ENCODE measurements at places on chromosomes 6 and 20.
A peak's percentile ranks its signal among the peaks of the same experiment; 100 is the strongest.

DNA sequence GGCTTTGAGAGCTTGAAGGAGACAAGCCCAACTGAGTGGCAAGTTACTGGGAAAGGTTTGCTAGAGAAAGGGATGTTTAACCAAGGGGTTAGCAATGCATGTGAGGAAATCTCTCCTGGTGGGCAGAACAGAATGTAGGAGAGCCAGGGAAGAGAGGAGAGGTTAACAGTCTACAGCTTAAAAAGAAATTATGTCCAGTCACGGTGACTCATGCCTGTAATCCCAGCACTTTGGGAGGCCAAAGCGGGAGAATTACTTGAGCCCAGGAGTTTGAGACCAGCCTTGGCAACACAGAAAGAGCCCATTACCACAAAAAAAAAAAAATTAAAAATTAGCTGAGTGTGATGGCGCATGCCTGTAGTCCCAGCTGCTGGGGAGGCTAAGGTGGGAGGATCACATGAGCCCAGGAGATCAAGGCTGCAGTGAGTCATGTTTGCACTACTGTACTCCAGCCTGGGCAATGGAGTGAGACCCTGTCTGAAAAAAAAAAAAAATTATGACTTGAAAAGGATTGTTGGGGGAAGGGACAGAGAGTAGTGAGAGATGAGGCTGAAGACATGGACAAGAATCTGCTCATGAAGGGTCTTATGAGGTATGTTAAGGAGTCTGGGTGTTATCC lies 264.9 kb downstream of the TBC1D7 start:
- DNase-seq, result no peak

- no peak for DNase-seq
Observed at GRCh38 chr20:4052554-4052953, 37.2 kb upstream of the RNF24 start.

- DNase-seq, result no peak
Observed at GRCh38 chr6:142879076-142879475, 65.9 kb downstream of the HIVEP2 start.

- no peak for DNase-seq
Observed at GRCh38 chr6:68728159-68728979, 93.3 kb downstream of the ADGRB3 start.

GRCh38 chr6:40164345-40164755 lies 230.1 kb upstream of the MOCS1 start:
- DNase-seq, result peak; percentile 2

- DNase-seq, result no peak
Observed at GRCh38 chr6:105932440-105932839, 153.7 kb upstream of the PRDM1 start.

GRCh38 chr6:119942078-119942752 lies 592.7 kb upstream of the MAN1A1 start:
- no peak for DNase-seq

DNA sequence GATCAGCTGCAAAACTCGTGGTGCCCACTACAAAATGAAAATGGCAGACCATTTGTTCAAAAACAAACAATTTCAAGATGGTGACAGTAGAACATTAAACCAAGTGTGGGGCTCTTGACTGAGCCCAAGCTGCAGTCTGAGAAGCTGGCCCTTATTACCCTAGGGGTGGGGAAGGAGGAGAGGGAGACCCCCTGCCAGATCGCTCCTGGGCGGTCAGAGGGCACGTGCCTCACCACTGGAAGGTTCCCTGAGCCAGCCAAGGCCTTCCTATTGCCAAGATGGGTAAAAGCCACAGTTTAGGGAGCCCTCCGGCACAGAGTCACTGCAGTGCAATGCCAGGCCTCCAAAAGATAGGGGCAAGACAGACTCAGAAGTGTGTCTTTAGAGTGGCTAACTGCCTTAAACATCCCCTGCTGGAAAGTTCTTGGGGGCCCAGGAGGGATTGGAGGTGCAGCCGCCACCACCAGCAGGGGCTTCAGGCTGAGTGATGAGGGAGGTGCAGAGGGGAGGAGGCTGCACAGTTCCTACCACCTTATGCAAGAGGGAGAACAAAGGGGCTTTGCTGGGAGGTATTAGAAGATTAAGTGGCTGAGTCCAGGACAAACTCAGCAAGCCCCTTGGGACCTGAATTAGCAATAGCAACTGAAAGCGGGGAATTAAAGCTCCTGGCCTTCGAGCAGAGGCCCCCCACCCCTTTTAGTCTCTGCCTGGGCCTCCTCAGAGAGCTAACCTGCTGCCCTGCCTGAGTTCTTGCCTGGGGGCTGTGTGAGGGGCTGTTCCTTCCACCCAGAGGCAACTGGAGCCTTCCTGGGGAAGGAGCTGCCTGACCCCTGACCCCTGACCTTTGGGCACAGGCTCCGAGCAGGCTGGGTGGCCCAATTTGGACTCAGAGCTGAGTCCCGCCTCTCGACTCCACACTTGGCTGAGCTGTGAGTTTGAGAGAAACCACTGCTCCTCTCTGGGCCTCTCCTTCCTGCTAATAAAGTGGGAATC lies 88.4 kb downstream of the VEGFA start:
- peak; percentile 62 for DNase-seq

DNA sequence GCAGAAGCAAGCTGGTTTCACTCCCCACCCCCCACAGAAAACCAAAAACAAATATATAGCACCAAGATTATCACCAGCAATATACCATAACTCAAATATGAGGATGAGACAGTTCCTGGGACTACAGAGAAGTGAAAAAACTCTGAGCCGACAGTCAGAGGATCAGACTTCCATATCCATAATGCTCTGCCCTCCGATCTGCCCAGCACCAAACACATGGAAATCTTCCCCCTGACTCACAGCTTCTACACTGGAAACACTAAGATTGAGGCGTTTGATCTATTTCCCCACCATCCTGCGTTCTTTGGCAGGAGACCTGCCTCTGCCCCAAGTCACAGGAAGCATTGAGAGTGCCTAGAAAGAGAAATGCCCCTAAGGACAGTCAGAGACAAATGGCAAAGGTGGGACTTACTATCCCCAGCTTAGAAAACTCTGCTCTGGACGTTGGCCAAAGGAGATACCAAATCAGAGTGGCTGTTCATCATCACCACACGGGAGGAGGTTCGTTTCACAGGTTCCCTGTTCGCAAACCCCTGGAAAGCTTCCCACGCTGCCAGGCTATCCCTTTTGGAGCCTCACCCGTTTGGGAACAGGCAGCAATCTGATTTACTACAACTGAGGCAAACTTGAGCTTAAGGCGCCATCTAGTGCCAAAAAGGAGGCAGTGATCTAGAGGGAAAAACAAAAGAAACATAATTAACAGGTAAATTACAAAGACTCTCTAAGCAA lies 48.7 kb upstream of the SRSF6 start:
- DNase-seq, result peak; percentile 57

DNA sequence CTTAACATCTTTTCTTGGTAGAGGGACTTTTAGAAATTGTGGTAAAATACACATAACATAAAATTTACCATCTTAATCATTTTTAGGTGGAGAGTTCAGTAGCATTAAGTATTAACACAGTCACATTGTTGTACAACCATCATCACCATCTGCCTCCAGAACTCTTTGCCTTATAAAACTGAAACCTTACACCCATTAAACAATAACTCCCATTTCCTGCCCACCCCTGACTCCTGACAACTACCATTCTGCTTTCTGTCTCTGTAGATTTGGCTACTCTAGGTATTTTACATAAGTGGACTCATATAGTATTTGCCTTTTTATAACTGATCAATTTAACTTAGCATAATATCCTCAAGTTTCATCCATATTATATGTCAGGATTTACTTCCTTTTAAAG lies 88.7 kb downstream of the ZHX3 start:
- DNase-seq, result no peak

DNA sequence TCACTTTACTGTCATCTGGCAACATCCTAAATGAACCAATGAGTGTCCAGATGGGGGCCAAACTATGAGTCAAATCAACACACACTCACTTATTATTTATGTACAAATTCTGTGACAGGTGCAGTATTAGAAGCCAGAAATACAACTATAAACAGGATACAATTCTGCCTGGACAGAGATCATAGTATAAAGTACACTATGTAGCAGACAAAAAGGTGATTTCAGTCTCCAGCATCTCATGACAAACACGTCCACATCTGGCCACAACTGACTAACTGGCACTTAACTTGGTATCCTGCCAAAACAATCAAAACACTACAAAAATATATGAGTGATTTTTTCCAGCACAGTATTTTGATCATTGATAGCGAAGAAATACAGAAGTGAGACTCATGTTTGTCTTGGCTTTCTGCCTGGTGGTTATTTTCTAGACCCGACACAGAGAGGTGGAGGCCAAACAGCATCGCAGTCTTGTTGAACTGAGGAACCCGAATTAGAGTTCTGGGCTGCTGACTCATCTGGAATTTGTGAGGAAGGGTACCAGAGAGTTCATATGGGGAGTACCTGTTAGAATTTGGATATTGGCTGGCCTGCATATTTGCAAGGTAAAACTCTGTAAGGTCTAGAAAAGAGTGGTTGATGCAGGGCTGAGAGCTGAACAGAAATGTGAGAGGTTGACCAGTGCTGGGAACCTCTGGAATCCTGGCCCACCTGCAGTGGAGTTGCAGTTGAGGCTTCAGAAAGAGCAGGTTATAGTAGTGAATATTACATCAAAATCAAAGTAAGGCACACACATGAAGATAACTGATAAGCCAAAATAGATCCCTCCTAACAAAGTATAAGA lies 475.2 kb downstream of the PTPRT start:
- no peak for DNase-seq

DNA sequence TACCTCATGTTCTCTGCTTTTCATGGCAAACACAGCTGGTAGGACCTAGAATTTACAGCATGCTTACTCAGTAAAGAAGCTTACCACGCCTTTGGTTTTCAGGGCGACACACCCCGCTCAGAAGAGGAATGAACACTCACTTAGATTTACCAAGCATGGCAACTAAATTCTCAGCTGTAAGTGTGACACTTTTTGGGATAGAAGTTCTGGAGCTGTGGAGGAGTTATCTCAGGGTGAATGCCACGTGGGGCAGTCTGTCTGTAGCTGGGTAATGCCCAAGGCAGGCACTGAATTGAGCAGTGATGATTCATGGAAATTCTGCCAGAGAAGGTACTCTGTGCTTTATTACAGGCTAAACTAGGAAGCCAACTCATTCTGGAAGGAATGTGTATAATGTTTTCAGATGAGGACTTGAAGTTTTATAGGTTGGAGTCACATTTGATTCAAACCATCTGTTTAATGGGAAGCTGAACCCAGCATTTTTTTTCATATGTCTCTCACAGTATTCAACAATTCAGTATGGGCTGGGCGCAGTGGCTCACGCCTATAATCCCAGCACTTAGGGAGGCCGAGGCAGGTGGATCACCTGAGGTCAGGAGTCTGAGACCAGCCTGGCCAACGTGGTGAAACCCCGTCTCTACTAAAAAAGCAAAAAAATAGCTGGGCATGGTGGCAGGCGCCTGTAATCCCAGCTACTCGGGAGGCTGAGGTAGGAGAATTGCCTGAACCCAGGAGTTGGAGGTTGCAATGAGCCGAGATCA lies 3.5 kb upstream of the PRIM2 start:
- DNase-seq, result no peak

DNA sequence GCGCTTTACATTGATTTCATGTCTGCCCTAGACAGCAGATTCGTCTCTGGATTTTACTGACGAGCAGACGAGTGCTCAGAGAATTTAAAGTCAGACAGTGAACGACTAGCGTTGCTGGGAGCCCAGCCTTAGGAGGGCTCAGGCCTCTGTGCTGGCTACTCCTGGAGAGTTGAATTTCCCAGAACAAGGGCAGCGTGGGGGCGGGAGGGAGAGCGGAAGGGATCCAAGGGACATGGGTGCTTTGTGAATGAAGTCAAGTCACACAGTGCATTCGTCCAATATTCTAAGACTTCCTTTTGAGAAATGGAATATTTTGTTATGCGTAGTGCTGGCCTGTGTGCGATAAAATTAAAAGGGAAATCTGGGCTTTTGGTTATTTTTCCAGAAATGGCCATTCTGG lies 126.5 kb downstream of the MYLK4 start:
- no peak for DNase-seq

GRCh38 chr6:130482645-130483390 lies 117.0 kb downstream of the TMEM200A start:
- DNase-seq, result no peak

DNA sequence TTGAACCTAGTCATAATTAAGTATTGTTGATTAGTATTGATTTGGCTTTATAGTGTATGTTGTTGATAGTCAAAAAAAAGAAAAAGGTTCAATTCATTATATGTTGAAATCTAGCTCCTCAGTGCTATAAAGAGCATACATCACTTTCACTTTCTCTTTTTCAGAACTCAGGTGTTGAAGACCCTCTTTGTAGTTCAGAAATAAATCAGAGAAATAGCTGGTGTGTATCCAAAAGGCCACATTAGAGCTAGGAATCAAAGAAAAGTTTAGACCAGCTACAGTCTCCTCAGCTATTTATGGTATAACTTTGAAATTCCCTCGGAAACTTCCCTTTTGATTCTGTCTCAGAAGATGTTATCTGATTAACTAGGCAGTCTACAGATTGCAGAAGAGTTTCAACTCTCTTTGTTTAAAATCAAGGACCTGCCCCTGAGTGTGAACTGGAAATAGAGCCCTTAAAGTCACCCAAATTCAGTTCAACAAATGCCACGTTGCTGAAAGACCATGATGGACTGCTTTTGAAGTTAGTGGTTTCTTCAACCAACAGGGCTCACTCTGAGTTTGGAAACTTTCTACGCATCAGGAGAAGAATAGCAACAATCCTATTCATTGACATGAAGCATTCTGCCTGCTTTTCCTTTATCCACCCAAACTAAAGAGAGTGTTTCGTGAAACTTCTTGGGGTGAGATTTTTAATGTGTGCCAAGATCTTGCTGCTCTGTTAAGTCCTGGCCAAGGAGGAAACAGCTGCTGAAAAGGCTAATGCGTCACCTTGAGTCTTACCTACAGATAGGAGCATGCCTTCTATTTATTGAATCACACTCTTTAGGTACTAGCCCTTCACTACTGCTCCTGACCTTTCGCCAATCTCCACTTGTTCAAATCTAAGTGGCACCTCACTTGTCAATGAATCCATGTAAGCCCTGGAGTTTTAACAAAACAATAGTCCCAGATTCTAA lies 111.7 kb downstream of the TNFRSF21 start:
- no peak for DNase-seq

DNA sequence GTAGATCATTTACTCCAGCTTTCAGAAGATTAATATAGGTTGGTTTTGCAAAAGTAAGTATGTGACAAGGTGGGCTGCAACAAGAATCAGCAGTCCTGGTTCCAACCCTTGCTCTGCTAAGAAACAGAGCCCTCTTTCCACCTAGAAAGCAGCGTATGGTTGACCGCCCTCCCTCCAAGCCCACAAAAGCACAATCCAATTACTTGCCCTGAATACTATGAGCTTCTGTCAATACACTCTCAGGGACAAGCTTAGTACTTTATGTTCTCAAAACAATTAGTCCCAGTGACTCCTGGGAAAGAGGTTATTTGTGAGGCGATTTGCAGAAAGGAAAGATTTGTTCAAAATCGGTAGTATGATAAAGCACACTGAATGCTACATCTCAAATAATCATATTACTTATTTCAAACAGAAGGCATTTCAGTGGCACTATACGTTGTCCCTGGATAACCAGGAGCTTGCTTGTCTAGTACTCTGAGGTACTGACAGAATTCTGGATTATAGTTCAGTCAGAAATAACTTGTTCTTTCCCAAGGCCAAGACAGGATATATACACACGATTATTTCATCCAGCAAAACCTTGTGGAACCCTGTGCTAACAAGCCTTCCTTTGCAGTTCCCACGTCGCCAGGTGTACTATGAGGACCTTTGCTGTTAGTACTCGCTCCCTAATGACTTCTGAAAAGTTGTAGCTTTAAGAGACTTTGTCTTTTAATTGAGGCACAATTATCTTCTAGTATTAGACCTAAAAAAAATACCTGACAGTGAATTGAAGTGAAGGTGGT lies 96.9 kb upstream of the ADTRP start:
- no peak for DNase-seq

Measured in NB4 (cell line).